ENCODE measurements at places on chromosomes 1 and 21.

DNA sequence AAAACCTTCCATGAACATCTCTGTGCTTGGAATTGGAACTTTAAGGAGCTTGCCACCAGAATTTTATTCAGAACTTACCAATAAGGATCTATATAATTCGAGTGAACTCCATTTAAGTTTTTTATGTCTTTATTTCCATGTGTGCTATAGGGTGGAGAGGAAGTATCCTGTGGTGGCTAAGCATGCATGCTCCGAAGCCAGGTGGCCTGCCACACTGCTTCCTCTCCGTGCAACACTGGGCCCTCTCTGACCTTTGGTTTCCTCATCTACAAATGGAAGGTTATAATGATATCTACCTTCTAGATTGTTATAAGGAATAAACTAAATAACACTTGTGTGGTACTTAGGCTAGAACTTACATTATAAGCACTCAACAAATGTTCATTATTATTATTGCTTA is 382.1 kb downstream of the PTPRC start:
- no peak for DNase-seq

- no peak for DNase-seq
Observed at GRCh38 chr1:183276386-183277080, 90.5 kb downstream of the LAMC2 start.

GRCh38 chr1:168603501-168604110 is 27.2 kb downstream of the XCL1 start:
- peak; percentile 77 for DNase-seq

DNA sequence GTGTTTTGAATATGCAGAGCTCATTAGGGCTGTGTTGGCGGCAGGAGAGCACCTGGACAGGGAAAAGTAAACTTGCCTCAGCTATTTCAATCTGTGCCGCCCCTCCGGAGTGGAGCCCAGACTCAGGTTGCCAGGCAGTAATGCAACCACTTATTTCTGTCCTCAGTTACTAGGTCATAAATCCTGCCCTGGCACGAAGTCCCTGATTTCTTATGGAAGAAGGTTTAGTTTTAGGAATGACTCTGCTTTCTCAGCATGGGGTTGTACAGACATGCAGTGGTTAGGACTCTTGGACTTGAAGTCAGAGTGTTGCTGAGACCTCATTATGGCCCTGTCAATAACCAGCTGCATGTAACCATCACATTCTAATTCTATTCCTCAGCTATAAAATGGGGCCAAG is 98.3 kb upstream of the FGGY start:
- no peak for DNase-seq

DNA sequence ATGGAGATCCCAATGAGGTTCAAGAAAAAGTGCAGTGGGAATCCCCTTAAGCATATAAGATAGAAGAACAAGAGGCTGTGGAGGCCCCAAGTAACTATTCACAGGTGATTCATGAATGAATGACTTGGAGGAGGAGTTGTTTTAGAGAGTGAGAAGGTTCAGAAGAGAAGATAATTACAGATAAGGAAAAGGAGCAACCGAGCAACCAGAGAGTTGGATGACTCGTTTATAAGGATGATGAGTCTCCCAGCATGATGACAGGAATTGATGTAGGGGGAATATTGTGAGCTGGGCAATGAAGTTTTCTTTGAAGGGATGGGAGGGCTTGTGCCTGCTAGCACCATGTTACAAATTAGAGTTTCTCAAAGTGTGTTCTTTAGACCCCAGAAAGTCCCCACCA is 9.8 kb downstream of the C8A start:
- no peak for DNase-seq

GRCh38 chr1:149843431-149844041 is 55.8 kb upstream of the BOLA1 start:
- peak; percentile 26 for DNase-seq

DNA sequence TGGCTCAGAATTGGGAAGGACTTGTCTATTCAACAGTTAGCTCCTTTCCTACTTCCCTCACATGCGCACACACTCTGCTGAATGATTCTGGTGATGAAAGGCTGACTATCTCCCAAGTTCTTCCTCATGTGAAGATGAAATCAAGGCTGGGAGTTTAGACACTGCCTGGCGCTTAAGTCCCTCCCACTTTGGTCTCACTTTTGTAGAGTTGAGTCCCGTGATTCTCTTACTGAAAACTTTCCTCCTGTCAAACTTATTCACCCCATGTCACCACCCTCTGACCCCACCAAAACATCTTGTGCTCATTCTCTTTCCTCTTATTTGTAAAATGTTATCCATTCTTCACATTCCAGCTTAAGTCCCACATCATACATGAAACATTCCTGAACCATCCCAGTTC is 8.4 kb upstream of the MRPS6 start:
- DNase-seq, result no peak

DNA sequence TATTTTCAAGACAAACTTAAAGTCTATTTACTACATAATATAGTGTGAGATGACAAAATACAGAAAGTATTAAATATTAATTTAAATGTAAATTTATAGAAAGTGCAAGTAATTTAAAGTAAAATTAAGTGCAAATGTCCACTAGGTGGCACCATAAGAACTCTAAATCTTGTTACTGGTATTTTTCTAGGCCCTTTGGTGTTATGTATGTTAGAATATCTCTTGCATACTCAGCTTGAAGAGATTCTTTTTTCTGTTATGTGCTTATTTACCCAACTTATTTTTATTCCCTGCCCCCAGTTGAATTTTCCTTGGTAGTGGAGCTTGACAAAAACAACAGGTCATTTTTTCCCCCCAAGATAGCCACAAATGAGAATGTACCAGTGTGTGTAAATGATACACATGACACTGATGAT is 71.5 kb downstream of the RPS6KC1 start:
- no peak for DNase-seq

DNA sequence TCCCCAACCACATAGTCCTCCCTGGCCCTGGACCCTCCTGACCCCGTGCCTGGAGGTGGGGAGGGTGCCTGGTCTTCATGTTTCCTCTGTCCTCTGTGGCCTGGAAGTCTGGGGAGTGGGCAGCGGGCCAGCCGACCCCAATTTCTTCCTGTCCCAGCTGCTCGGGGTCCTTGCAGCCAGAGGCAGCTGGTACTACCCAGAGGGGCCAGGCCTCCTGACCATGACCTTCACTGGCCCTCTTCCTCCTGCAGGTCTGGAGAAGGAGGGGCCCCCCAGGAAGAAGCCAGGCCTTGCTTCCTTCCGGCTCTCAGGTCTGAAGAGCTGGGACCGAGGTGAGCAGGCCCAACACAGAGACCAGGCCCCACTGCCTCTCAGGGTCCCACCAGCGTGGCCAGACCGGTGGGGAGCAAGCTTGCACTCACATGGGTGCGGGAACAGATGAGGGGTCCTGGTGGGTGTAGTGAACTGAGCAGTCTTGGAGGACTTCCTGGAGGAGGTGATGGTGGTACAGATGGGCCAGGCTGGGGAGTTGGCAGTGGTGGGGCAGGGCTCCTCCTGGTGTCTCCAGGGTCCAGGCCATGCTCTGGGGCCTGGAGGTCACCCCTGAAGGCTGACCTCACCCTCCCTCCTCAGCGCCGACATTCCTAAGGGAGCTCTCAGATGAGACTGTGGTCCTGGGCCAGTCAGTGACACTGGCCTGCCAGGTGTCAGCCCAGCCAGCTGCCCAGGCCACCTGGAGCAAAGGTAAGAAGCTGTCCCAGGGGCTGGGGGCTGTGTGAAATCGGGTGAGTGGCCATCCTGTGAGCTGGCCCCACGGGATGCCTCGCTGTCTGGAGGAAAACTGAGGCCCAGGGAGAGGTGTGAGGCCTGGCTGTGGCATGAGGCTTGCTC is 32.7 kb downstream of the TRIM11 start:
- DNase-seq, result no peak

- no peak for DNase-seq
Observed at GRCh38 chr1:170351366-170351946, 180.5 kb upstream of the GORAB start.

- no peak for DNase-seq
Observed at GRCh38 chr1:172003766-172004530, 162.7 kb downstream of the DNM3 start.

GRCh38 chr1:173410794-173411236 is 66.3 kb upstream of the PRDX6 start:
- no peak for DNase-seq
